ENCODE measurements at places on chromosomes 2 and 18.

DNA sequence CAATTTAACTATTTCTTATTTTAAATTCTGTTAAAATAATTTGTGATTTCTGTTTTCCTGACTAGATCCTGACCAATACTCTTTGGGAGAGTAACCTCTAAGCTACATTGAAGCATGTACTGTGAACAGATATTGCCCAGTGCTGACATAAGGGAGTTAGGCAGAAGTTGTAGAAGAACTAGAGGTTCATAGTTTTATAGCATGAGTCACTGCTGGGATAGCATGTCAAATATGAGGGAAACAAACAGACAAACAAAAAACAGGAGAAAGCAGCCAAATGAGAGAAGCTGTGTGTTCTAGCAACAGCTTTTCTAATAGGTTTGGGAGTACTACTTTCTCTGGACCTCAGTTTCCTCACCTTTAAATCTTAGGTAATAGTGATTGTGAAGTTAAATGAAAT is 72.4 kb downstream of the CERS6 start:
- no peak for DNase-seq

DNA sequence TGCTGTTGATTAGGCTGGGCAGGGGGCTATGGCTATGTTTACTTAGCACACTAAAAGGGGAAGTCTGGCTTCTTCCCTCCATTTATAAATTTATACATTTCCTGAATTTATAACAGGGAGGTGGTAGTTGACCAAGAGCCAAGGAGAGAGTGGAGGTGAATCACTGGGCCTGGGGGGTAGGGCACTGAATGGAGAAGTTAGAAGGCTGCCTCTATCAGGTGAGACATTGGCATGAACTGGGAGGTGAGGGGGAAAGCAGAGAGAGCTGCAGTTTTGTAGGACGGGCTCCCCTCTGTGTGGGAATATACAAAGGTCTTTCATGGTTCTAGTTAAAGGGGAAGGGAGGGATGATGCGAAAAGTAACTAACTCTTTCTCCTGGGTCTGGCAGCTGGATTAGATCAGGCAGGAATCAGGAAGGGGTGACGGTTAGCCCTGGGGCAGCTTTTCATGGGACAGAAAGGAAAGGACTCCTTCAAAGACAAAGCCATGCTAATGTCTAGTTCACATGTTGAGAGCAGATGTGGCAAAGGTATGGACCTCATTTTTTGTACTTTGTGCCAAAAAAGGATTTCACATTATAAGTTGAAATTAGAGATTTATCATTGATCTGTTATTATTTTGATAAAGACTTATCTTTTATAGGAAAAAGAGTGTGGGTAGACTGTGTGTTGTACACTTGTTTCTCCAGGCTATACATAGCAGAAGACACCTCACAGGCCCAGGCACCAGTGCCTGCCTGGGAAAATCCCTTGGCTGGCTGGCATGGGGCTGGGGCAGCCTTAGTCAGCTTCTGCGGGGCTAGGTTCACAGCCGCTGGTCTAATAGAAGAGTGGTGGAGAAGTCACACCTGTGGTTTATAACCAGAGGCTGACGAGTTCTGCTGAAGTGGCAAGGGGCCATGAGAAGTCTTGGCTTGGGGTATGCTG is 158.7 kb downstream of the CLIP4 start:
- DNase-seq, result no peak

DNA sequence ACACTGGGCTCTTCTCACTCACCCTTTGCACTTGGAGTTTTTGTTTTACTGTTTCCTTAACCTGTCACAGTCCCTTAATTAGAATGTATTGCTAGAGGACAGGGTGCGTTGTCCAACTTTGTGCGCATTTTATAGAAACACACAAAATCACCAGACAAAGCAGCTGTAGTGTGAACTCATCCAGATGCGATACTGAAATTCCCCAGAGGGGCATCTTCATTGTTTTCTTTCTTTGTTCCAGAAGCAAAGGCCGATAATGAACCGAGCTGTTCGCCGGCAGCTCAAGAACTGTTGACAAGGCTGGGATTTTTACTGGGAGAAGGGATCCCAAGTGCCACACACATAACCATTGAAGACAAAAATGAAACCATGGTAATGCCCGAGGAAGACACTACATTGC is 137.6 kb downstream of the WDSUB1 start:
- DNase-seq, result no peak

DNA sequence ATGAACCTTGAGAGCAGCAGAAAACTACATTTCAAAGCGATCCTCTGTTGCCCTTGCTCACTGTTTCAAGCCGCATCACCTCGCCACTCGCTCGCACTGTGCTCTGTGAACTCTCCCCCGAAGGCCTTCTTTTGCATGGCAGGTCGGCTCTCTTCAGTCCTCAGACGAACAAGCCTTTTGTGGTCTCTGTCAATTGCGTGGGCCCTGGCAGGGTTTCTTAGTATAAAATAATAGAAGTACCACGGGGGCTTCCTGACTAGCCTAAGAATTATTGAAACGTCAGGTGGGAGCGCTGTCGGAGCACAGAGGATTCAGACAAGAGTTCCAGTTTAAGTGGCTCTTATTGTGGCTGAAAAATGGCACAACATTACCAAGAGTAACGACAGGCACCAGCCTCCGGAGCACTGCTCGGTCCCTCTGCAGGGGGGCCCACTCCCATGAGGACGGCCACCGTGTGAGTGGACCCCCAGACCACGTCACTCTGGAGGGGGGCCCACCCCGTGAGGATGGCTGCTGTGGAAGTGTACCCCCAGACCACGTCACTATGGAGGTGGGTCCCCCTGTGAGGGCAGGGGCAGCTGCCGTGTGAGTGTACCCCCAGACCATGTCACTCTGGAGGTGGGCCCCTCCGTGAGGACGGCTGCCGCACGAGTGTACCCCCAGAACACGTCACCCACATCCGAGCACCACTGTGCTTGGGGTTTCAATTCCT is 237.7 kb downstream of the HDAC4 start:
- DNase-seq, result no peak

DNA sequence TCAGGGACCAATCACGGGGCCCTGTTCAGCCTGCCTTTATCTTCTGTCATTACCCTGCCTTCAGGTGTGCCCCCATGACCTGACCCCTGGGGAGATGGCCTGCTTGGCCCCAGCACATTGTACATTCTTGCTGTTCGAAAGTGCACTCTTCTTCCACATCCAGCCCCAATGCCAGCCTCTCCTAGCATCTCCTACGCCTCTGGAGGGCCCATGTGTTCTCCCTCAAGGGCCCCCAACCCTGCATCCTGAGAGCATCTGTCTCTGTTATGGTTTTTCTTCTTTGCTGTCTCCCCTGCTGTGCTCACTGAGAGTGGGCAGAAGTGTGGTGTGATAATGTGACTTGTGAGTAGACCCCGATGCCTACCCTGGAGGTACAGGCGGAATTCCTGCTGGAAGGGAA is 41.5 kb upstream of the OTOS start:
- no peak for DNase-seq

- DNase-seq, result no peak
These were observed 355.6 kb upstream of the GYPC start for GRCh38 chr2:126300348-126300747.

DNA sequence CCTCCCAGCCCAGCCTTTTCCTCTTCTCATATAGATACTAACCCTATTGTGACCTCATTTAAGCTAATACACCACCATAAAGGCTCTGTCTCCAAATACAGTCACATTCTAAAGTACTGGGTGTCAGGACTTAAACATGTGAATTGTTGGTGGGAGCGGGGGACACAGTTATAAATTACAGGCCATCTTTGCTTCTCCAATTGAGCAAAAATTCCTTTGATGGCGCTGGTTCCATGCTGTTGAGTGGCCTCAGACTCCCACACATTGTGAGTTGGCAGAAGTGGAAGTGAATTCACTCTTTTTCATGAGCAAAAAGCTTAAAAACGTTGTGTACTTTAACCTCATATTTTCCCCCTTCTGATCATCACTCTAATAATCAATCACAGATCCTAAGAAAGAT is 46.0 kb downstream of the GBX2 start:
- DNase-seq, result no peak

DNA sequence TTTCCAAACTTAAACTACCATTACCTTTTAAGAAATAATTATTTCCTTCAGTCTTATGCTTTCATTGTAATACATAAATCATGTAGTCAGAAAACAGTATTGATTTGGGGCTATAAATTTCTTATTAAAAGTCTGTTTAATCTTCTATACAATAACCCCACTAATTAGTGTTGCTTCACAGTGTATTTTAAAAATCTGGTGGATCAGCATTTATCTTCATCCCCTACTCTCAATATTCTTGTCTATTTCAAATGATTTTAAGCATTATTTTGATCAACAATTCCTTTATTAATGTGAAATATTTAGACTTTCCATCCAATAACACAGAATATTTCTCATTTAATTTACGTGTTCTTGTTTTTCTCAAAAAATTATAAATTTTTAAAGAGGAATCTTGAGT is 32.5 kb upstream of the SDC1 start:
- no peak for DNase-seq

DNA sequence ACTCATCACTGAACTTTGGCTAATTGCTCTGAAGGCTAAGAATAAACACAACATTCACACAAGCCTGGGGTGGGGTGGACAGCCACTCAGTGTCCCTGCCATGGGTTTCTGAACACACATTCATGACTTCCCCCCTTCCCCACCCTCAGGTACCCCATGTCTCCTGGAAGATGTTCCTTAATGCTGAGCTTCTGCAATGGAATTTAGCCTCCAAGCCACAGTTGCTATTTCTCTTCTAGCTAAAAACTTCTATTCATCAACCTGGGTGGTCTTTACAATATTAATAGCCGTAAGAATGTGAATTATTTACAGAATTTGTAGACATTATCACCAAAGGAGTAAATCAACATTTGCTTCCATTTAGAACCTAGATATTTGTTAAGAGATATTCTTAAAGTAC is 175.1 kb downstream of the ACKR3 start:
- no peak for DNase-seq

DNA sequence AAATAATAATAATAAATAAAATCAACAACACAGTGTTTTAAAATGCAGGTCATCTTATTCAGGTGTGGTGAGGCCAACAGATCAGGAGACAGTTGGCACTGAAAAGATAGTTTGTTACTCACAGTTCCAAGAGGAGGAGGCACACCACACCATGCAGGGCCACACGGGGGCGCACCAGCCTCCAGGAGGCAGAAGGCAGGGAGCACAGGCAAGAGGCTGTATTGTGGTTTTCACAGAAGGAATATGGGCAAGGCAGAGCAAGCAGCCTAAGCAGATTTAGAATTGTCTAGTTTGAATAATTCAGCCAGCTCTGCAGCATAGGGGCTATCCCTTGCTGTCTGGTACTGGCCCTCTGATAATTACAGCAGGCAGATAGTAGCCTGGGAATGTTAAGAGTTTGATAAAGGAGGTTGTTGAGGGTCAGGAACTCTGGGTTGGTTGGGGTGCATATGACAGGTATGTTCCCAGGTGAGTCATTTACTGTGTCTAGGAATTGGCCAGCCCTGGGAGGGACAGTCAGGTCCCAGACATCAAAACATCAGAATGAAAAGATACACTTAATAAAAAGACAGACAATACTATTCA is 31.3 kb downstream of the KIAA2012 start:
- no peak for DNase-seq

DNA sequence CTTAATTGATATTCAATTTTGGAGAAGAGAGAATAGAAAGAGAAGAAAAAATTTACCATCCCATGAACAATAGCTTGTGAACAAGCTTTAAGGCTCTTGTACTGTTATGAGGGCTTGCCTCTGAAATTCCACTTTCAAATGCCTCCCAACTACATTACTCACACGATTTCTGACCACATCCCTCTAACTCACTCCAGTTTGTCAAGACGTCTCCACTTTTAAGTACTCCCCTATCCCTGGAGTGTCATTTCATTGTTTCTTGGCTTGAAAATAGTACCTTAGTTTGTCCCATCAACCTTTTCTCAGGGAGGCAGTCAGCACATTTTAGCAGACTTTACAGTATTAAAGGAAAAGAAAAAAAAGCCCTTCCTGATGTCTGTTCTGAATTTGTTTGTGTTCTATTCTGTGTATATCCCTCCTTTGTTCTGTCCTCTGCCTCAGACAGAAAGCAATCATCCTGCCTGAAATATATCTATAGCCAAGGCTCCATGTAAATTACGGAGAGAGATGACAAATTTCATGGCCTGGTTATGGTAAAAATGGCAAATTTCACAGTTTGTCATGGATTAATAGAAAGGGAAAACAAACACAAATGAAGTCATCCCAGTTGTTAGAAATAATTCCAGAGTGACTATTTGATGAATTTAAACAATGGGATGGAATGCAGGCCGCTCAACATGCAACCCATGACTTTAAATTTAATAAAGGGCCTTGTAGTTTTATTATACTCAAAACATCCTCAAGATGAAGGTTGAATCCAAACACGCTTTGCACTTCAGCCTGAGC is 228.8 kb downstream of the ETAA1 start:
- no peak for DNase-seq

DNA sequence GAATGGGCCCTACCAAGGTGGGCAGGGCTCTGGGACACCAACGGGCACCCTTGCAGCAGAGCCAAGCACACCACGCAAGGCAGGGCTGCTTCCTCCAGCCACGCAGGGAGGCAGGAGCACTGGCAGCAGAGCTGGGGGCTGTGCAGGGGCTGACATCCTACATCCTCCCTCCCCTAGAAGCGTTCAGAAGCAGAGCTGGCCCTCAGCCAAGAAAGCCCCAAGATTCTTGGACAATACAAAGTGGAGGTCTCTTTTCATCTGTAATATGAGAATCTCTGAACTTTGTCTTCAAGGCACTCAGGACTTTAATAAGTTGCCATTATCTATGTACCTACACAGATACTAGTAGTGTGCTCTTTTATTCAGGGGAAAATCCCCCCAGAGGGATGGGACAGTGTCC is 128.1 kb upstream of the AGAP1 start:
- DNase-seq, result no peak

DNA sequence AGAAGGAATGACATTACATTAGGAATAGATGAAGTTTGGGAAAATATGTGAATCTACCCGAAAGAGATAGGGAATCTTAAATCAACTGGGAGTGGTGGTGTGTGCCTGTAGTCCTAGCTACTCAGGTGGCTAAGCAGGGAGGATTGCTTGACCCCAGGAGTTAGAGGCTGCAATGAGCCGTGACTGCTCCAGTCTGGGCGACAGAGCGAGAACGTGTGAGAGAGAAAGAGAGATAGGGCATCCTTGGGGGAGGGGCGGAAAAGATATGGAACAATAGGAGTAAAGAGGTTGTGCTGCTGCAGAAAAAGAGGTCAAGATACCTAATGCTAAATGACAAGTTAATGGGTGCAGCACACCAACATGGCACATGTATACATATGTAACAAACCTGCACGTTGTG is 47.1 kb upstream of the ADAM23 start:
- DNase-seq, result no peak

GRCh38 chr2:151637271-151637781 is 97.0 kb downstream of the NEB start:
- DNase-seq, result no peak
